ENCODE measurements at places on chromosomes 11 and 22. TPM values are rescaled to one million over a fixed set of nuclear protein-coding genes. Genes with fewer than 3 reads are reported as not detected.

- H3K4me1 ChIP-seq = no peaks in the 10 kb centered on the region
- DNase-seq = no peak
- H3K4me3 ChIP-seq = no peak overlapping the region
Observed at GRCh38 chr11:102920118-102920684, 35.3 kb downstream of the MMP13 start.

Gene CEP126
- total RNA-seq = 5.7 TPM

DNA sequence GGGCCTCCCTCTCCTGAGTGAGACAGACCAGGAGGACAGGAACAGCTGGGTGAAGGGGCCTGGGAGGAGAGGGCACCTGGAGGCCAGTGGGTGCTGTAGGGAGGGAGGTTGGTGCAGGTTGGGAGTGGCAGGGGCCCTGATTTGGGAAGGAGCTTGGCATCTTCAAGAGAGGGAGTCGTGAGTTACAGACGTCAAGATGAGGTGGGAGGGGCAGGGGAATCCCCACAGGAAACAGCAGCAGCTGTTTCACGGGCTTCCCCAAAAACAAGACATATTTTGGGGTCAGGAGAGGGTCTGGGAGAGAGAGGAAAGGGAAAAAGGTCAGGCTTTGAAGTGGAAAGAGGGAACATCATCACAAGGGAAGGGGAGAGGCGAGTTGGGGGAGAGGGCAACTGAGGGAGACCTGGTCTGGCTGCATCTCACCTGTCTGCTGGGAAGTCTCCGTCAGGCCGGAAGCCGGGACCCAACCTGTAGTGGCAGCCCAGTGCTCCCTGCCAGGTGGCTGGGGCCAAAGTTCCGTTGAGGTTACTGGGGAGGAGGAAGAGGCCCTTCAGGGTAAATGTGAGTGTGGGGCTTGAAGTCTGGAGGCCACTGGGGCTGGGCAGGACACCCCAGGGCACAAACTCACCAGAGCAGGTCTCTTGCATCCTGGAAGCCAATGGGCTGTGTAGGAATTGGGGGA, 4.4 kb downstream of the NAALADL1 start:
- H3K27me3 ChIP-seq = no peaks in the 10 kb centered on the region
- H3K4me3 ChIP-seq = no peak overlapping the region
- H3K4me1 ChIP-seq = no peaks in the 10 kb centered on the region
- H3K27ac ChIP-seq = no peak overlapping the region
- no peaks in the 10 kb centered on the region for H3K36me3 ChIP-seq

DNA sequence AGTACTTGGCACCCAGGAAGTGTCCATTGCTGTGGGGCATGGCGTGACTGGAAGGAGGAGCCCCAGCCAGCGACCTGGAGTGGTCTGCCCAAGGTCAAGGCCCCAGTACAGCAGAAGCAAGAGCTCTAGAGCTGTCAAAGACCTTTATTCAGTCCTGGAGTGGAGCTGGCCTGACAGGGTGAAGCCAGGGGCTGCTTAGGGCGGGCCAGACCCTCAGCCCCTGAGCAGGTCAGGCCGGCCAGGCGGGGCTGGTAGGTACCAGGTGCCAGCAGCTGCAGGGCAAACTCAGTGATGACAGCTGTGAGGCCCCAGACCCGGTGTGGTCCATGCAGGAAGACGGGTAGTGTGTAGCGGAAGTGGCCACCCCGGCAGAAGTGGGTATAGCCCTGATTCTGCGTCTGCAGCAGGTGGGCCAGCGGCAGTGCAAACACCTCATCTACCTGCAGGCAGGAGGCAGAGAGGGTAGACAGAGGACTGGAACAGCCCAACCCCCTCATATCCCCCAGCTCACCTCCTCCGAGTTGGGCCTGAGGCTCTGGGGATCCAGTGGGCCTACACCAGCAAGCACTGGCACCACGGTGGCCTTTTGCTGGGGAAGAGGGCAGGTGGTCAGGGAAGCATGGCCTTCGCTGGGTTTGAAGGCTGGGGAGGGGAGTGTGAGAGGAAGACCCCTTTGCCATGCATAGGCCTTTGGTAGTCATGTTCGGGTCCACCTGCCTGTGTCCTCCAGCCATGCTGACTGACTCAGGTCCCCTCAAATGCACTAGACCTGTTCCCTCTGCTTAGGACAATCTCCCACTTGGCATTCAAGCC, 1.7 kb downstream of the NUDT8 start:
- H3K4me1 ChIP-seq = peaks cover 19% of the 10 kb centered on the region
- no peak overlapping the region for H3K4me3 ChIP-seq
- H3K36me3 ChIP-seq = no peaks in the 10 kb centered on the region
- H3K27me3 ChIP-seq = no peaks in the 10 kb centered on the region
- no peak overlapping the region for H3K27ac ChIP-seq
- DNase-seq = peak; percentile 68

DNA sequence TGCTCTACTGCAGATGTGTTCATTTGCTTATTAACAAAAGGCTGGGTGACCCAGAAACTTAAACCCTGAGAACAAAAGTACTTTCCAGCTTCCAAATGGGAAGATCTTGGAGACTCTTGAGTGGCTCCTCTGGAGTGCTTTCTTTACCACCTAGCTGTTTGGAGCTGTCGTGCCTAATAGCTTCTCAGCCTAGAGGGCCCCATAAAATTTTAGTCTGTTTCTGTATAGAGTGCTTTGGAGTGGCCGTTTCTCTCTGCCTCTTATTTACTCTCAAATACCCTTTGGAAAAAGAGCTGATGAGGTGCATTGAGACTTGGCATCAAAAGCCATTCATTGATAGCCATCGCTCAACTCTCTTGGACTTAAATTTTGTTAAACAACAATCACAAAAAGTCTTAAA, 50.7 kb downstream of the ZNRF3 start:
- H3K4me3 ChIP-seq = no peak overlapping the region
- no peak for DNase-seq
- H3K4me1 ChIP-seq = peaks cover 4% of the 10 kb centered on the region
- no peak overlapping the region for H3K27ac ChIP-seq
- no peaks in the 10 kb centered on the region for H3K27me3 ChIP-seq
- no peaks in the 10 kb centered on the region for H3K36me3 ChIP-seq

DNA sequence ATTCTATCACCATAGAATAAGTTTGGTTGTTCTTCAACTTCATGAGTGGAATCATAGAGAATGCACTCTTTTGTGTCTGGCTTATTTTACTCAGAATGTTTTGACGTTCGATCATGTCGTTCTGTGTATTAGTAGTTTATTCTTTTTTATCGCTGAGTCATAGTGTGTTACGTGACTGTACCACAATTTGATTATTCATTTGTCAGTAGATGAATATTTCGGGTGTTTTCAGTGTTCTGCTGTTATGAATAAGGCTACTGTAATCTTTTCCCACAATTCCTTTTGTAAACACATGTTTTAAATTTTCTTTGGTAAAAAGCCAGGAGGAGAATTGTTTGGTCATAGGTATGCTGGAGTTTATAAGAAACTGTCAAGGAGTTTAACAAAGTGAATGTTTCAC, 279.9 kb upstream of the B3GAT1 start:
- DNase-seq = no peak
- no peaks in the 10 kb centered on the region for H3K27me3 ChIP-seq
- H3K27ac ChIP-seq = no peak overlapping the region
- H3K36me3 ChIP-seq = no peaks in the 10 kb centered on the region
- peak overlapping the region; percentile 3 for H3K4me3 ChIP-seq
- no peaks in the 10 kb centered on the region for H3K4me1 ChIP-seq

Gene PTPRJ
- 7.9 TPM for total RNA-seq

Gene TMPRSS4
- not detected for total RNA-seq

Data from sigmoid colon (tissue), 7 donors.